Mesothelial cell of epicardium (in vitro differentiated cells): ENCODE measurements at places on chromosomes 6 and 20. TPM values are rescaled to one million over a fixed set of nuclear protein-coding genes. Genes with fewer than 3 reads are reported as not detected.

DNA sequence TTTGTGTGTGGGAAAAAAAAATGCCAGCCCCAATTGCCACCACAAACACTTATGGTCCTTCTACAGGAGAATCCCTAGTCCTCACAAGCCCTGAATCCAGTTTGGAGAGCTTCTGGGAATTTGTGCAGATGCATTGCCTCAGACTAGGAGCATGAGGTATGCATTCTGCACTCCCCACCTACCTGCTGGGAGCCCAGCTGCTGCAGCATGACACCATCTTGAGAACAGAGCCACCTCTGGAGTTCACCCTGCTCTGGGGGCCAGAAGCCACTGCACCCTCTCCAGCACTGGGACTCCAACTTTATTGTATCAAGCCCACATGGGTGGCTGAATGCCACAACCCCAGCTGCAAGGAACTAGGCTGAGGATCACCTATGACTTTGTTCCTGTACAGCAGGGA is 568.5 kb upstream of the ID4 start:
- peaks cover 3% of the 10 kb centered on the region for H3K36me3 ChIP-seq
- H3K4me3 ChIP-seq: no peak overlapping the region
- H3K27ac ChIP-seq: no peak overlapping the region
- H3K27me3 ChIP-seq: no peaks in the 10 kb centered on the region
- peaks cover 7% of the 10 kb centered on the region for H3K4me1 ChIP-seq
- no peak for DNase-seq

DNA sequence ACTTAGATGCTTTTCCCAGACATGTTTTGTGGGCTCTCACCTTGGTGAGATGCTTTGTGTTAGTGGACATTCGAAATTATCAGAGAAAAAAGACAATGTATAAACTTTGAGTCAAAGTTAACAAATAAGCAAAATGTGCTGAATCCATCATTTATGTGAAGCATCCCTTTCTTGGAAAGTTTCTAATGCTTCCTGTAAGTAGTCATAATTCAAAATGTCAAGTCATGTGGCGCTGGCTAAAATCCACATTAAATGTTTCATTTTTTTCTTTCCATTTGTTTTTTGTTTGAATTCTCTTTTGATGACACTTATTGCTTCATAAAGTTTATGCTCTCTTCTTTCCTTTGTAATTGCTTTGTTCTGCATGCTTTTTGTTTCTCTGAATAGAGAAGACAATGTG is 107.2 kb upstream of the CENPW start:
- H3K4me1 ChIP-seq: peaks cover 24% of the 10 kb centered on the region
- no peaks in the 10 kb centered on the region for H3K36me3 ChIP-seq
- DNase-seq: no peak
- H3K27ac ChIP-seq: no peak overlapping the region
- H3K27me3 ChIP-seq: no peaks in the 10 kb centered on the region

DNA sequence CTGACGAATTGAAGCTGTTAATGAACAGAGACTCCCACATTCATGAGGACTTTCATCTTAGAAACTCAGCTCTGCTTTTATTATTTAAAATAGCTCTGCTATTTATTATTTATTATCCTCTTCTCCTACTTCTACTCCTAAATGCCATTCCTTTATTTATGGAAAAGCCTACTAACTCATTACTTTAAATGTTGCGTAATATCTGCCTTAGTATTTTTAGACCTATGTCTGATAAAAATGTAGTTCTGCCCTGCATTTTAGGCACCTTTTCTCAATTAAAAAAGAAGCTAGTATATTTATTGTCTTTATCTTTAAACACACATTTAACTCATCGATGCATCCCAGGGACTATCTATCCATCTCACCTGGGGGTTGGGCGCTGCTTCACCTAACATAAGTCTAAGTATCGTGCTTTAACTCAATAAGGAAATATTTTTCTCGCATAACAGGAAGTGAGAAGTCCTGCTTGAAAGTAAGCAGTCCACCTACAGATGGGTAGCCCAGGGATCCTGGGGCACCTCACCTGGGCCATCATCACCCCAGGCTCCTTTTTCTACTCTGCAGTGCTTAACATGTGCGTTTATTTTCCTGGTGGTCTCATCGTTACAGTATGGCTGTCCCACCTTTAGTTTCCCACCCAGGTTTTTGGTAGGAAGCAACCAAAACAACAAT is 31.3 kb upstream of the FAM184A start:
- no peak for DNase-seq
- no peaks in the 10 kb centered on the region for H3K36me3 ChIP-seq

GRCh38 chr6:8075704-8076103 is 11.5 kb upstream of the BLOC1S5 start:
- no peak for DNase-seq
- H3K36me3 ChIP-seq: peaks cover 13% of the 10 kb centered on the region
- H3K4me3 ChIP-seq: no peak overlapping the region
- H3K27me3 ChIP-seq: no peaks in the 10 kb centered on the region
- H3K4me1 ChIP-seq: peaks cover 13% of the 10 kb centered on the region
- H3K27ac ChIP-seq: no peak overlapping the region

The NOX3 gene
- total RNA-seq: not detected in 3 replicates

GRCh38 chr20:58747211-58747610 is 54.6 kb downstream of the NPEPL1 start:
- peaks cover 62% of the 10 kb centered on the region for H3K27me3 ChIP-seq
- no peak for DNase-seq
- no peaks in the 10 kb centered on the region for H3K4me1 ChIP-seq

The PAX1 gene
- not detected in 3 replicates for total RNA-seq
